ENCODE measurements at places on chromosomes 1 and 21. TPM values are rescaled to one million over a fixed set of nuclear protein-coding genes. Genes with fewer than 3 reads are reported as not detected.

TSACC gene
- not detected for total RNA-seq

SLC9C2 gene
- total RNA-seq = not detected

GRCh38 chr1:96962751-96963211 lies 241.2 kb downstream of the PTBP2 start:
- no peak overlapping the region for H3K4me3 ChIP-seq
- peaks cover 10% of the 10 kb centered on the region for H3K27me3 ChIP-seq
- H3K4me1 ChIP-seq = no peaks in the 10 kb centered on the region
- H3K27ac ChIP-seq = no peak overlapping the region
- DNase-seq = no peak

- H3K4me3 ChIP-seq = no peak overlapping the region
- no peaks in the 10 kb centered on the region for H3K36me3 ChIP-seq
- H3K27ac ChIP-seq = no peak overlapping the region
- DNase-seq = no peak
- no peaks in the 10 kb centered on the region for H3K4me1 ChIP-seq
These were observed 51.5 kb downstream of the PSMG1 start for GRCh38 chr21:39131791-39132190.
